ENCODE measurements at places on chromosomes 13 and 19.

DNA sequence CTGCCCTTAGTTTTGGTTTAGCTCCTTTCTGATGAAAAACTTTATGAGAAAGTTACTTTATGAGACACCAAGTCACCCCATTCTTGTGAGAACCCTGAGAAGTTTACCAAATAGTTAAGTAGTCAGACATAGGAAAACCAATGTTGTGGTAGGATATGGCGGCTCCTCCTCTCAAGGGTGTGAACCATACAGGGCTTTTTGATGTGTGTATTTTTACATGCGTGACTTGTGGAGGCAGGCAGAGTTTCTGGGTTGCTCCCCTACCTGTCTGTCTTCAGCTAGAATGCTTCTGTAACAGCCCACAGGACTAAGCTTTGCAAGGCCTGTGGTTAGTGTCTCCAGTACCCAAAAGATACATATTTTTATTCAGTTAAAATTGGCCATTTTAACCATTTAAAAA is 18.3 kb downstream of the UBAC2 start:
- DNase-seq: no peak

- DNase-seq: no peak
These were observed 15.9 kb downstream of the NHLRC3 start for GRCh38 chr13:39054112-39054511.

DNA sequence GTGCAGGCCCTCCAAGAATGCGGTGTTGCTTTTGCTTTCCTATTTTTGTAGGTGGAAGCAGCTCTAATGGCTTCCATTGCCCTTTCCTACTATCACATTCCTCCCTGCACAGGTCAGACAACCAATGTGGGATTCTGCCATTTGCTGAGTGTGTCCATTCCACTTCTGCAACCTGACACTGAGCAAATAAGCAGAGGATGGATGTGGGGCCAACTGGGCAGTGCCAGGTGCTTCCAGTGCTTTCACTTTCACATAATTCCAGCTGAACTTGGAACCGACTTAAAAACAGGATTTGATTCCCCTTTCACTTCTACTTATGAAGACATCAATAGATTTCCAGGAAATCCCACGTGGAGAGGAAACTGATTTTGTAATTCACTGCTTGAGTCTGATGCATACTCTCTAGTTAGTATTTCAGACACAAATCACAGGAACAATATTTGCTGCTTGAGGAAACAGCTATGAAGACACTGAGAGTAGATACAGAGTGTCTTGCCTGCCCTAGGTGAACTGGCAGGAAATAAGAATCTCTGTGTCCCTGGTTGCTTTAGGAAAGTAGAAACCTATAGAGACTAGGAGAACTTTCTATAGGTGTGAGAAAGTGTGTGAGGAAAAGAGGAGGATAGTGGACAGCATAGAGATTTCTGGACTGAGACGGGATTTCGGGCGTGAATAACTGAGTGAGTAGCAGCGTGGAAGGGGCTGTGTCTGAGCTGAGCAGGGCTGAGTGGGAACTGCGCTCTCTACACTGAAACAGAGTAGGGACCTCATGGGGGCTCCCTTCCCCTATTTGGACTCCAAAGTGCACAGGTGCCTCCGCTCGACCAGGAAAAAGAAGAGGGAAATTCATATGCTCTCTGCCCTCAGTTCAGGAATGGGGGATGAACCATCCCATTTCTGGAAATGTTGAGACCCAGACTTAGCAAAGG is 22.5 kb downstream of the LGALS16 start:
- DNase-seq: no peak

- DNase-seq: no peak
These were observed 36.1 kb downstream of the PTPRS start for GRCh38 chr19:5304486-5304885.

GRCh38 chr13:19650742-19651141 is 17.3 kb downstream of the MPHOSPH8 start:
- no peak for DNase-seq

GRCh38 chr19:35722461-35722860 is 4.7 kb downstream of the KMT2B start:
- no peak for DNase-seq

- DNase-seq: no peak
These were observed 447.9 kb downstream of the DCT start for GRCh38 chr13:94031609-94032008.

- no peak for DNase-seq
These were observed 499.5 kb upstream of the GPC6 start for GRCh38 chr13:92727118-92727517.

GRCh38 chr13:112850273-112850672 is 118.7 kb upstream of the MCF2L start:
- no peak for DNase-seq

GRCh38 chr19:1067341-1067957 is 482 bp downstream of the ARHGAP45 start:
- no peak for DNase-seq

Data from NCI-H1436 treated with DMSO at 0.1 percent for 48 hours (cell line).